CD4-positive, alpha-beta T cell treated with Interleukin-1 beta for 1 hour (primary cell): ENCODE measurements at places on chromosomes 2 and 18.

DNA sequence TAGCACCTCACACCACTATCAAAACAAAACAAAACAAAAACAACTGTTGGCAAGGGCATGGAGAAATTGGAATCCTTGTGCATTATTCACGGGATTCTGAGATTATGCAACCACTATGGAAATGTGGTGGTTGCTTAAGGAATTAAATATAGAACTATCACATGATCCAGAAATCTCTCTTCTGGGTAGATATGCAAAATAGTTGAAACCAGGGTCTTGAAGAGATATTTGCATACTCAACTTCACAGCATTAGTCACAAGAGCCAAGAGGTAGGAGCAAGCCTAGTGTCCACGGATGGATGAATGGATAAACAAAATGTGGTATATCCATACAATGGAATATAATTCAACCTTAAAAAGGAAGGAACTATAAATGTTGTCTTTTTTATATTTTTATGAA is 7.0 kb downstream of the TMEM131 start:
- no peak for DNase-seq

- no peak for DNase-seq
These were observed 46.1 kb downstream of the RASGRP3 start for GRCh38 chr2:33522576-33522975.

- DNase-seq, result no peak
These were observed 164.0 kb upstream of the SESTD1 start for GRCh38 chr2:179428649-179429048.

DNA sequence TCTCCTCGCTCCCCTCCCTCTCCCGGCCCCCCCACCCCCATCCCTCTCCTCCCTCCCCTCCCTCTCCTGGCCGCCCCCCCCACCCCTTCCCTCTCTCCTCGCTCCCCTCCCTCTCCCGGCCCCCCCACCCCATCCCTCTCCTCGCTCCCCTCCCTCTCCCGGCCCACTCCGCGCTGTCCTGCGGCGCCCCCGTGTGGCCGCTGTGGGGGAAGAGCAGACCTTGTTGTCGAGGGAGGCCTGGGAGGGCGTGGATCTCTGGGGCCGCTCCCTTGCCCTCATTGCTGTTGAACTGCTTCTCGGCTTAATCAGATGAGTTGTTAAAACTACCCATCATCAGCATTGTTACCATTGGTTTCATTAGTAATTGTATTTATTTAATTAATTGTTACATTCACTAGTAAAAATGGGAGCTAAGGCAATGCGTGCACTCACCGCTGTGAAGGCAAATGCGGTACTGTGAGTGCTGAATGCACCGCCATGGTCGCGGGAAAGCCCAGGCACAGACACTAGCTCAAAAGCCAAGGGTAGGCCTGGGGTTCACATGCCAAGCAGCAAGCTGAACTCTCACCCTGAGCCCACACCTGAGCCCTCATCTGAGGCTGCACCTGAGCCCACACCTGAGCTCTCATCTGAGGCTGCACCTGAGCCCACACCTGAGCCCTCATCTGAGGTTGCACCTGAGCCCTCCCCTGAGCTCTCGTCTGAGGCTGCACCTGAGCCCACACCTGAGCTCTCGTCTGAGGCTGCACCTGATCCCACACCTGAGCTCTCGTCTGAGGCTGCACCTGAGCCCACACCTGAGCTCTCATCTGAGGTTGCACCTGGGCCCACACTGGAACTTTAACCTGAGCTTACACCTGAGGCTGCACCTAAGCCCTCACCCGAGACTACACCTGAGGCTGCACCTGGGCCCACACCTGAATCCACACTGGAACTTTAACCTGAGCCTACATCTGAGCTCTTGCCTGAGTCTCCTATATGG is 8.8 kb downstream of the RTP5 start:
- peak; percentile 82 for DNase-seq

DNA sequence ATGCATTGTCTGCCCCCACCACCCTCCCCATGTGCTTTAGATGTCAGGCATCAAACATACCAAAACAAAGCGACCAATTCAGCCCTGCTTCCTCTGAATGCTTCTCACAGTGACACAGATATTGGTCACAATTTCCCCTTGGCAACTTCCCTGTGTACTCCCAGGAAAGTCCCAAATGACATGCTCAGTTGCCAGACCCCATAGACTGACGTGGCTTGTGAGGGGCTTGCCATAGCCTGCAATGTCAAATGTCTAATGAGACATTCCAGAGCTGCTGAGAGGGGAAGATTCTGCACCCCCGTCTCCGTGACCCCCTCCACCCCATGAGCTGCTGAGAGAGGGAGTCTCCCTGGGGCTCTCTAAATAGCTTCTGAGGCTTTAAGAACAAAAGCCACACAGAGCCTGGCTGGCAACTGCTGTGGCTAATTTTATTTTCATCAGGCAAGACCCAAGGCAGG is 47.3 kb downstream of the RFTN2 start:
- no peak for DNase-seq

DNA sequence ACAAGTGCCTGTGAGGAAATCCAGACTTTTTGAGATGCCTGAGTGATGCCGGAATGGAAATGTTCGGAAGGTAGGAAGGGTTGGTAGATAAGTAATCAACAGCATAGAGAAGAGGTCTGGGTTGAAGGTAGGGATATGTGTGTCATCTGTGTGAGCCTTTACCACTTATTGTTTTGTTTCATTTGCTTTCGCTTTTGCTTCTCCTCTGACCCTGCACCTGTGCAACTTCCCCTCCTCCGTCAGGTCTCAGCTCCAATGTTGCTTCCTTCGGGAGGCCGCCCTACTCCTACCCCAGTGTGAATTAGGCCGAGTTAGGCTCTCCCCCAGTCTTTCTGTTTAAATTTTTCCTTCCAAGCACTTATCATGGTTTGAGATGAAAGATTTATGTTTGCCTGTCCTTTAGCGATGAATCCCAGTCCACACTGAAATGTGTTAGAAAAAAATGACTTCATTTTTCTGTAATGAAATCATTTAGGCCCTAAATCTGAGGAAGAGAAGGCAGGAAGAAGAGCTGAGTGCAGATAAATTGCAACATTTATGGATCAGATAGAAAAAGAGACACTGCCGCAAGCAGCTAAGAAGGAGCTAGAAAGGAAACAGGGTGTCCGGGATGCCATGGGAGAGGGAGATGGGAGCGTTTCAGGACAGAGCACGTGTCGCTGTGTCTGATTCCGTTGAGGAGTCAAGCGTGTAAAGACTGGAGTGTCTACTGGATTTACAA is 139.6 kb upstream of the PELI1 start:
- peak; percentile 12 for DNase-seq

DNA sequence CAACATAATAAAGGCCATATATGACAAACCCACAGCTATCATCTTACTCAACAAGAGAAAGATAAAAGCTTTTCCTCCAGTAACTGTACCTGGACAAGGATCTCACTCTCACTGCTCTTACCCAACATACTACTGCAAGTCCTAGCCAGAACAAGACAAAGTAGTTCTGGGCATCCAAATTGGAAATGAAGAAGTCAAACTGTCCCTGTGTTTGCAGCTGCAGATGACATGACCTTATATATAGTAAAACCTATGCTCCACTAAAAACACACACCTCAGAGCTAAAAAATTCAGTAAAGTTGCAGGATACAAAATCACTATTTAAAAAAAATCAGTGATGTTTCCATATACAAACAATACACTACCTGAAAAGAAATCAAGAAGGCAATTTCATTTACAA is 32.2 kb downstream of the USP34 start:
- no peak for DNase-seq

GRCh38 chr18:34859496-34859895 is 149.4 kb downstream of the DTNA start:
- no peak for DNase-seq

- no peak for DNase-seq
These were observed 130.6 kb downstream of the ATP9B start for GRCh38 chr18:79199691-79200374.

DNA sequence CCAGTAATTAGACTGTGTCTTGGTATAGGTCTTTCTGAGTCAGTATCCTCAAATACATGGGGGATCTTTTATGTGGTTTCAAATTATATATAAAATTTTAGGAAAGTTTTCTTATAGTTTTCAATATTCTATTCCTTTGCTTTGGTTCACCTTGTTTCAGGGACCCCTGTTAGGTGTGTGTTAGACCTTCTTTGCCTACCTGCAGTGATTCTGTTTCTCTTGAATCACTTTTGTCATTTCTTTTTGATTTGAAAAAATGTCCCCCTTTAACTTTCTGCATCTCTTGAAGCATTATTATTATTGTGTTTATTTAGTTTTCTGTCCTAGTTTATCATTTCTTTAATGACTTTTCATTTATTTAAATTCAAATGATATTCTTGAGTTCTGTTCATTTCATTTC is 98.7 kb downstream of the FHOD3 start:
- DNase-seq, result no peak

GRCh38 chr18:79587779-79588635 is 91.6 kb upstream of the CTDP1 start:
- no peak for DNase-seq

- no peak for DNase-seq
These were observed 116.8 kb downstream of the XIRP2 start for GRCh38 chr2:167005096-167005495.
